Effector CD4-positive, alpha-beta T cell (primary cell): ENCODE measurements at places on chromosomes 7 and 10.

DNA sequence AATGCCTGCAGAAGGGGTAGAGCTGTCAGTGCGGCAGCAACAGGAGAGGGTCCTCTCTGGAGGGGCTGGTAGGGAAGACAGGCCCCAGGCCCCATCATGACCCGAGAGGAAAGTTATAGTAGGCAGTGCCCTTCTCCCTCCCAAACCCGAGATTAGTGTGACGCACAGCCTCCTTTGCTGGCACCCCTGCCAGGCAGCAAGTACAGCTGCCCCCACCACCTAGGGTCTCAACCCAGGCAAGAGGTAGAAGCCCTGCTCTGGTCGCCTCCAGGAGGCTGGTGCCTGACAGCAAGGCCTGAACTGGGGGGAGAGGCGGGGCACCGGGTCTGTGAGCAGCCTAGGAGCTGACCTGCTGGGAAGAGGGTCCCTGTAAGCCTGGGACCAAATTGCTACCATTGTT is 15.5 kb downstream of the LOXL4 start:
- no peak for DNase-seq

DNA sequence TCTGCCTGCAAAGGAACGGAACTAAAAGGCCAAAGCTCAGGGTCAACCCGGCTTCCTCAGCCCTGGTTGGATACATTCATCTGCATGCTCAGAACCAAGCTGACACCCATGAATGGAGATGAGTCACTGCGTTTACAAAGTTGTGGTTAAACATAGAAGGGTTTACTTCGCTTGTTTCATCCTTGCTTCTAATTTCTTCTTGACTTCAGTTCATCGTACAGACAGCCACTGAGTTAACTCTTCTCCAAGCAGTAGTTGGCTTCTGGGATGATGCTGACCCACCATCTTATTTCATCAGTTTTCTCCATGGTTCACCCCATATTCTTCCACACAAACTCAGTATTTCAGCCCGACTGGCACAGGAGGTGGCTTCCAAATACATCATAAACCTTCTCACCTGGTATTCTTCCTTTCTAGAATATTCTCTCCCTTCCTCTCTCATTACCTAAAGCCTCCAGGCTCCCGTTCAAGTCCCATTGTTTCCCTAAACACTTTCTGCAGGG is 166.3 kb upstream of the RNF32 start:
- no peak for DNase-seq

- peak; percentile 50 for DNase-seq
Measured at GRCh38 chr10:13371897-13372470, 23.9 kb upstream of the SEPHS1 start.

- DNase-seq: no peak
Measured at GRCh38 chr10:53088961-53089360, 316.4 kb upstream of the MBL2 start.

DNA sequence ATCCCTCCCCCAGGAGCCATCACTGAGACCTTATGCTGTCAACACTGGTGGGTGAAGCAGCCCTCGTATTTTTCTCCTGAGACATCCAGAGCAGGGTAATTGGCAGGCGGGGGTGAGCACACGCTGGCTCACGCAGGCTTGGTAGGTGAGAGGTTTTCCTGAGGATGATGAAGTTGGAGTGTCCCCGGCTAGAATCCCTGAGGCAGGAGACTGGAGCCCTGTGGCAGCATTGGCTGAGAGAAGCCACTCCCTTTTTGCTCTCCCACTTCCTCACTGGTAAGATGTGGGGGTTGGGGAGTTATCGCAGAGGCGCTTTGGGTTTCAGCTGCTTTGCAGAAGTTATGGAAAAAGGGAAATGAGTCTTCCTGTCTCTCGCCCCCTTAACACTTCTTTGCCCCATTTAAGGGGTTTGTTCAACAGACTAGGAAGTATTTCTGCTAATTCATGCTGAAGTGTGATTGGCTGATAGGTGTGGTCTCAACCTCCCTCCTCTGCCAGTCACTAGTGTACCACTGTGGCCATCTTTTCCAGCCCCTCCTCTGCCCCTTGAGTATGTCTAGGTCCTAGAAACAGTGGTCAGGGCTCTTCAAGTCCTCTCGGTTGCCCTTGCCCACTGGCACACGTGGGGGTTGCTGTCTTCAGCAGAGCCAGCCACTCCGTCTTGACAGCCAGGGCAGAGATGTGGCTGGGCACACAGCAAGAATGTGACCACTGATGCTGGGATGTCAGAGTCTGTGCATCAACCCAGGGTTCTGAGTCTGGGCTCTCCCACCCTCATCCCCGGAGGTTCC is 5.7 kb downstream of the ARPC1B start:
- DNase-seq: peak; percentile 16

DNA sequence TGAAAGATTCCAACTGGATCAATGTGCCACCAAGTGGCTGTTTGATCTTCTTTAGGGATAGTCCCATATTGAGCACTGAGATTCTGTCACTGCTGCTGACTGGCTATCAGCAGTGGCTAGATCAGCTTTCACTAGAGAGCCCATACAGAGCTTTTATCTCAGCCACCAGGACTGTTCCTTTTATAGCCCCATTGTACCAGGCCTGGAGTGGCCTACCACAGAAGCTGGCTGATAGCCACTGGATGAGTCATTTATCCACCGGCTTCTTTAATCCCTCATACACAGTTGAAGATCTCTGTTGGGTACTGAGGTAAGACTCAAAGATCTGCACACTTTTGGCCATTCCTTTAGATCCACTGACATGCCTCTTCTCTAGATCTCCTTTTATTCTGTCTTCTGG is 1101.1 kb downstream of the SORCS3 start:
- no peak for DNase-seq

DNA sequence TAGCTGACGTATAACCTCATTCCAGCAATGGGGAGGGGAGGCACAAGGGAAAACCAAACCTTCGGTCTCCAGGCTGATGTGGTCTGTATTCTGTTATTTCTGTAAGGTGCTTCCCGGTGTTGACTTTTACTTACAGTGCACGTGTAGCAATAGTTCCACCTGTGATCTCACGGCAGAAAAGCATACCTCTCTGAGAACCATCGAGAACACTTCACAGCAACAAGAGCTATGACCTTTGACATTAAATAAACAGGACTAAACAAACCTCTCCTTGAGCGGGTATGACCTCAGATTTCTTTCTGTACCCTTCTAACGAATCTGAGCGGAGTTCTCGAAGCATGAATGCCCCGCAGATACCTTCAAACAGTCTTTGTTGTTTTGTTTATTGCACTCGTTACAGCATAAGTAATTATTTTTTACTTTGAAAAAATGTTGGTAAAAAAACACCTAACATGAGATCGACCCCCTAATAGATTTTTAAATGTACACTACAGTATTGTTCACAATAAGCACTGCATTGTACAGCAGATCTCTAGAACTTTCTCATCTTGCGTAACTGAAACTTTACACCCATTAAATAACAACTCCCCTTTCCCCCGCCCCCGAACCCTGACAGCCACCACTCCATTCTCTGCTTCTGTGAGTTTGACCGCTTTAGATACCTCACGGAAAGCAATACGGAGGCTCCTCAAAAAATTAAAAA is 282.3 kb downstream of the GATA3 start:
- DNase-seq: no peak

DNA sequence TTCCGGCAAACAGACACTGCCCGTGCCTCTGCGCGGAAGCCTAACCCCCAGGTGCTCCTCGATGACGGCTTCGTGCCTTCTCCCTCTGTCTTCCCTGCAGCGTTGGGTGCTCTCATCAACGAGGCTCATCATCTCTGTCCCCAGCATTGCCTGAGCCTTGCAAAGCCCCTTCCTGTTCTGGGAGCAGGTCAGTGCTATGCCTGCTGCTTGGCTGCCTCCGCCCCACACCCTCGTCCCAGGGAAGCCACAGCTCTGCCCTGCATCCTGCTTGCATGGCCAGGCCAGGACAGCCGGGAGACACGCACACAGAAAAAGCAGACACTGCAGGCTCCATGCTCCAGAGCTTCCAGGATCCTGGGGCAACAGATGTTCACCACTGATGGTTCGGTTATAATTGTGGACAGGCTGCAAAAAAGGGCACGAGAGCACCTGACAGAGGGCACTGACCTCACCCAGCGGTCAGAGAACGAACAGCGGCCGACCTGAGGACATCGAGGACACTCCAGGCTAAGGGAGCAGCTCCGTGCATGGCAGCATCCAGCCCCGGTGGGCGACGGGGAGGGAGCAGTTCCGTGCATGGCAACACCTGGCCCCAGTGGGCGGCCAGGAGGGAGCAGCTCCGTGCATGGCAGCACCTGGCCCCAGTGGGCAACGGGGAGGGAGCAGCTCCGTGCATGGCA is 265.5 kb downstream of the PTPRN2 start:
- DNase-seq: no peak

DNA sequence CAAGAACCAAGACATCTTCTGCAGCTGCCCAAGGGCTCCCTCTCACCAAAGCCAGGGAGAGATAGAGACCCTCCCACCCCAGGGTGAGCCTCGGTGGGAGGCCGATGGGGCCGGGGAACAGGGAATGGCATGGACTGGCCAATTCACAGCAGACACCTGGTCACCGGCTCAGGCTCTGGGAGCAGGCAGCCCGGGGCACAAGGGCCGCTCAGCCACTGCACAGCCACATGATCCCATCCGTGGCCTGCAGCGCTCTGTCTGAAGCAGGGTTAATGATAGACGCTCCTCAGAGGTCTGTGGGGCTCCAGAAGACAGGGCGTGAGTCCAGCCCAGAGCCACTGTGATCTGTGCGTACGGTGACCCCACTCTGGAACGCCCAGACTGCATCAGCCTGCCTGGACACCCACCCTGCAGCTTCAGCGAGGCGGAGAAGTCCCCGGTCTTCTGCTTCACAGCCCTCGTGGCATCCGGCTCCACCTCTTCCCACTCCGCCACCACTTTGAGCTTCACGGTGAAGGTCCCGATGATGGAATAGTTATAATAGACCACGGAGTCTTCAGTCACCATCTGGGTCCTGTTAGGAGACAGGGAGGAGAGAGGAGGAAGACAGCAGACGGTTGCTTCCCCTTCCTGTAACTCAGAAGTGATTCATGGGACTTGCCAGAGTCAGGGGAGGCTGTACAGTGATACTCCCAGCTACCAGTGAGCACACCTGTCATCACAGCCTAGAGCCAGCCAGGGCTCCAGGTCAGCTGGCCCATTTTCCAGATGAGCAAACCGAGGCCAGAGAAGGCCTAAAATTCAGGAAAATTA is 14.0 kb downstream of the TMEM130 start:
- no peak for DNase-seq

DNA sequence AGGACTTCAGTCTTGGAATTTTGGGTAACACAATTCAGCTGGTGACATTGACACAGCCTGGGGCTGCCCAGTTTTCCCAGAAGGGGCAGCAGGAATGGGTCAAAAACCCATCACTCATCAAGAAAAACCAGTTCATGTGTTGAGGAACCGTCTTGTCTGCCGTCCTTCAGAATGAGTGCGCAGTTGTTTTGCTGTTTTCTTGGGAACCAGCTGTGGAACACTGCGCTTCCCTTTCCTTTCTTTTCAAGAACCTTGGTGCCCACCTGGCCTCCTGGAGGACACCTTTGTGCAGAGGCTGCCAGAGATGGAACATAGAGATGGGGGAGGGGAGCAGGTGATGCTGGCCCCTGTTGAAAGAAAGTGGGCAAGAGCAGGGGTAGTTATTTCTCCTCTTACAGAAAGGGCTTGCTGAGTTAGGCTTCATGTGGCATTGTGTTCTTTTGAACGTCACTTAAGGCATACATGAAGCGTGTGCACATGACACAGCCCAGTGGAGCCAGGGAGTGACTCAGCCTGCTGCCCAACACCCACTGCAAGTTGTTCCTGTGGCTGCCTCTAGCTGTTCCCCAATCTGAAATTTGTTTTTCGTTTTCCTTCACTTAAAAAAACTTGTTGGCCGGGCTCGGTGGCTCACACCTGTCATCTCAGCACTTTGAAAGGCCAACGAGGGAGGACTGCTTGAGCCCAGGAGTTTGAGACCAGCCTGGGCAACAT is 87.4 kb upstream of the TNS3 start:
- DNase-seq: no peak

GRCh38 chr10:12513003-12513365 is 163.6 kb downstream of the CAMK1D start:
- no peak for DNase-seq

GRCh38 chr10:59106441-59106840 is 70.0 kb upstream of the PHYHIPL start:
- no peak for DNase-seq

DNA sequence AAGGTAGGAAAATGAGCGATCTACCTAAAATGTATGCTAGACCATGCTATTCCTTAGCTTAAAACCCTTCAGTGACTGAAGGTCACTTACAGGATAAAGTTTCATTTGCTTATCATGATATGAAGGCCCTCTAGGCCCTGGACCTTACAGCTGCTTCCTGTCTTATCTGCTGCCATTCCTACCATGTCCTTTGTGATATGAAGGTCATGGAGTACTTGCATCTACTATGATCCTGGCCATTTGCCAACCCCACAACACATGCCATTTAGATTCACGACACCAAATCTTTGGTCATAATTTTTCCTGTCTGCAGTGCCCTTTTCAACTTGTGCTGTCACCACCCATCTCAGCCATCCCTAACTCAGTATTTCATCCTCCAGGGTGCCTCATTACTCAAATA is 181.8 kb upstream of the MDFIC start:
- no peak for DNase-seq

DNA sequence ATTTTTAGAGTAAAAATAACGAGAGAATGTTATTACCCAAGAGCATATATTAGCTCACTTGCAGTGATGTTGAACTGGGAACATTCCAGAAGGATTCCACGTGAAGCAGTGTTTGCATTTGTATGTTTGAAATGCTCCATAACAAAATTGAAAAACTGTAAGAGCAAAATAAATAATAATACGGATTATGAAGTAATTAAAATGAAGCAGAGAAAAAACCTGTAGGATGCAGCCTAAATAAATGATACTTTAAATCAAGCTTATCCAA is 203.3 kb downstream of the BAMBI start:
- DNase-seq: no peak

DNA sequence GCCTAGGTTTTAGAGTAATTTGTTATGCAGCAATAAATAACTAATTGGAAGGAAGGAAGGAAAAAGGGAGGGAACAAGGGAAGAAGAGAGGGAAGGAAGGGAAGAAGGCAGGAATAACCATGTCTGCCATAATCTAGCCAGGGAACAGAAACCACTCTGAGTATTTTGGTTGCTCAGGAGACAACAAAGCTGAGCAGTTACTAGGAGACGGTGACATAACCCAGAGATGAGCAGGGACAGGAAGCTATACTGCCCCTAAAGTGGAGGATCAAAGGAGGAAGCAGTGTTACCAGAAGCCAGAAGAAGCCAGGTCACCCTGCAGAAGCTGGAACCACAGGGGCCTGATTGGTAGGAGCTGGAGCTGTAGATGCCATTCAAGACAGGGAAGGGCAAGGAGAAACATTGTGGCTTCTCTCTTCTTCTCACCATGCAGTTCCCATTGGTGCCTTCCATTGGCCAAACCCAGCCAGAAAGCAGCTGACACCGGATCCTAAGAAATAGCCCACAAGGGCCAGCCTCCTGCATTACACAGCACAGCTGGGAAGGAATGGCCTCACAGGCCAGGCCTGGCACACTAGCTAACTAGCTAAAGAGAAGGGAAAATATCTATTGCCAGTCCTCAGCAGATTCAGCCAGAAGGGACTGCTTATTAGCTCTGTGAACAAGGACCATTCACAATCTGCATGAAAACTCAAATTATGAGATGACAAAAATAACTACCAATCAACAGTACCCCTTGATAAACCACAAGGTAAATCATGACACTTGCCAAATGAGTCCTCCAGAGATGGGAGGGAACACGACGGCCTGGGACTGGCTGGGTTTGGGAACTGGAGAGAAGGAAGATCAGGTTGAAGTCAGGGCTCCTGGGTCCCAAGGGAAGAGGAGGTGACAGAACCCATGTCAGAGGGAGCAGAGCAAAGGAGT is 184.5 kb upstream of the NFE2L3 start:
- DNase-seq: no peak
